Frontal cortex (tissue), 4 donors: ENCODE measurements at places on chromosomes 11 and 22. TPM values are rescaled to one million over a fixed set of nuclear protein-coding genes. Genes with fewer than 3 reads are reported as not detected.

Gene TYR
- not detected for total RNA-seq

- no peak for DNase-seq
Observed at GRCh38 chr22:28817919-28818859, 17.8 kb upstream of the XBP1 start.

DNA sequence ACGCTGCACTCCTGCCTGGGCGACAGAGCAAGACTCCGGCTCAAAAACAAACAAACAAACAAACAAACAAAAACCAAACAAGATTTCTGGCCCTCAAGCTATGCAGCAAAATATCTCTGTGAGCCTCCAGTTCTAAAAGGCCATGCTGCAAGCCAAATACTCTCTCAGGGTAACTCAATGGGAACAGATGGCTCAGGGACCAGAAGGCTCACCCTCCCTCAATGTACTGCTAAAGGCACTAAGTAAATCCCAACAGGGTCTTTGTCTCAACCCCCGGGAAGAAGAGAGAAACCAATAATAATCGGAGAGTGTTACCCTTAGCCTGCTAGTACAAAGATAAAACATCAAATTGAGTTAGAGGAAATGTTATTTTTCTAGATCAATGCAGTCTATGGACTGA is 119.7 kb upstream of the ZC3H12C start:
- no peak for DNase-seq

DNA sequence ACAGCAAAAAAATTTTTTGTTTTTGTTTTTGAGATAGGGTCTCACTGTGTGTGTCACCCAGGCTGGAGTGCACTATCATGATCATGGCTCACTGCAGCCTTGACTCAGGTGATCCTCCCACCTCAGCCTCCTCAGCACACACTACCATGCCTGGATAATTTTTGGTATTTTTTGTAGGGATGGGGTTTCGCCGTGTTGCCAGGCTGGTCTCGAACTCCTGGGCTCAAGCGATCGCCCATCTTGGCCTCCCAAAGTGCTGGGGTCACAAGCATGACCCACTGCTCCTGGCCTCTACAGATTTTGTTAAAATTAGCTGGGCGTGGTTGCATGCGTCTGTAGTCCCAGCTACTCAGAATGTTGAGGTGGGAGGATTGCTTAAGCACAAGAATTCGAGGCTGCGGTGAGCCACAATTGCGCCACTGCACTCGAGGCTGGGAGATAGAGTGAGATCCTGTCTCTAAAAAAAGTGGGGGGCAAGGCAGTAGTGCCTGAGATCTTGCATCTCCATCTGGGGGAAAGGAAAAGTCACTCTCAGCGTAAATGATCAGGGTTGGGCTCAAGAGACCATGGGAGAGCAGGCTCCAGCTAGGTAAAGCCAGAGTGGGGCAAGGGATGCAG is 10.6 kb upstream of the DGKZ start:
- no peak for DNase-seq

DNA sequence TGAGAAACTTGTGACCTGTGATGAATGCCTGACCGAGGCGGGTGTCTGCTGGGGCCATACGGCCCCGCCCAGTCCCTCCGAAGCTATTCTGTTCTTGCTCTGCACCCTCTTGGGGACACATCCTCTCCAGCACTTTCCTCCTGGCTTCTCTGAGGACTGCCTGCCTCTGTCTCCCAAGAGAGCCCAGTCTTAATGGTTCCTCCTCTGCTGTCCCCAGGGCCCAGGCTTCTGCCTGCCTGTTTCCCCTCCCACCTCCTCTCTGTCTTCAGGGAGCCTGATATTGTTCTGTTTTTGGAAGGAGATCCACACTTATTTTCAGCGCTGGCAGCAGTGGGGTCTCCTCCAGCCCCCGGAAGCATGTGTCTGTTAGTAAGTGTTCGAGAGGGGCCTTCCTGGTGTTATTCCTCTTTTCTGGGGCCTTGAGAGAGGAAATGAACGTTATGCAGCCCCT is 18.7 kb downstream of the SYNGR1 start:
- DNase-seq: no peak

GRCh38 chr11:131808470-131808869 is 438.1 kb downstream of the NTM start:
- DNase-seq: no peak
